ENCODE measurements at places on chromosomes 7 and 10.

DNA sequence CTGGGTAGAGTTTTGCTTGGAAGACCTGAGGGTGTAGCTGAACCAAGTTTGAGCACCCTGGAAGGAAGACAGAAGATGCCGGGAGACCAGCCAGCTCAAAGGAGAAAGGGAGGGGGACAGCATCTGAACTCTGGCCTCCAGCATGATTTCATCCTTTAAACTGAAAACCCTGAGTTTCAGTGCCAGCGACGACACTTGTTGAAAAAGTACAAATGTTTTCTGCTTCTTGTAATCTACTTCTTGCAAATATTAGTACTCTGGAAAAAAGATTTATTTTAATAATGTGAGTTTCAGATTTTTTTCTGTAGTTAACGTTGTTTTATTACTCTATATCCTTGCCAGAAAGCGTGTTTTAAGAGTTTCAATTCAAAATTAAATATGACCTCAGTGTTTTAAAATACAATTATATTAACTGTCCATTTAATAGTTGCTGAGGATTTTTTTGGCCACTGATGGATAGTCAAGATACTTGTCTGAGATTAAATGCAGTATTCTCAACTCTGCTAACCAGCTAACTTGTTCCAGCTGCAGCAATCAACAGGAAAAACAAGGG, 227.7 kb downstream of the MGMT start:
- peak; percentile 4 for DNase-seq

GRCh38 chr10:98269435-98269912, 1.5 kb upstream of the LOXL4 start:
- DNase-seq: peak; percentile 90

DNA sequence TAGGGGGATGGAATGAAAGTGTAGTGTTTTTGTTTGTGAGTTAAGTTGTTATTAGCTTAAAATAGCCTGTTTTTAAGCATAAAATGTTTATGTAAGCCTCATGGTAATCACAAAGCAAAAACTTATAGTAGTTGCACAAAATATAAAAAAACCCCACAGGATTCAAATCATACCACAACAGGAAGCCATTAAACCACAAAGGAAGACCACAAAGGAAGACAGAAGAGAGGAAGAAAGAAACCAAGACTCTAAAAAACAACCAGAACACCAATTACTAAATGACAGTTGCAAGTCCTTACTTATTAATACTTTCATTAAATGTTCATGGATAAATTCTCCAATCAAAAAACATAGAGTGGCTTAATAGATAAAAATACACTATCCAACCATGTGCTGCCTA, 63.6 kb downstream of the ANKRD7 start:
- DNase-seq: no peak

GRCh38 chr7:48759431-48760080, 164.8 kb upstream of the CDC14C start:
- DNase-seq: no peak

DNA sequence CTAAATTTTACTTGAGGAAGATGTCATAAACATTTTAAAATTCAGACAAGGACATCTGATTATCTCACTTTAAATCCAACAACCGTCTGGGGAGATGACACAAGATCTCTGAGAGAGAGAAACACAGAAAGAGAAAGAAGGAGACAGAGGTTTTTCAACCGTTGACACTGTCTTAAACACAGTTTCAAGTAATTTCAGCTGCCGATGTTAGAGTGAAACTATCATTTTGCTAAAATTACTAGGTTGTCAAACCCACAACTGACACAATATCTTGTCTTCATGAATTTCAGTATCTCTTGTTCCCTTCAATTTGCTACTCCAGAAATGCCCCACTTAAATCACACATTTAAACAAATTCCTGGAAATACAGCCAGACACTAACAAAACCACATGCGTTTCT, 174.8 kb downstream of the RAPGEF5 start:
- no peak for DNase-seq

DNA sequence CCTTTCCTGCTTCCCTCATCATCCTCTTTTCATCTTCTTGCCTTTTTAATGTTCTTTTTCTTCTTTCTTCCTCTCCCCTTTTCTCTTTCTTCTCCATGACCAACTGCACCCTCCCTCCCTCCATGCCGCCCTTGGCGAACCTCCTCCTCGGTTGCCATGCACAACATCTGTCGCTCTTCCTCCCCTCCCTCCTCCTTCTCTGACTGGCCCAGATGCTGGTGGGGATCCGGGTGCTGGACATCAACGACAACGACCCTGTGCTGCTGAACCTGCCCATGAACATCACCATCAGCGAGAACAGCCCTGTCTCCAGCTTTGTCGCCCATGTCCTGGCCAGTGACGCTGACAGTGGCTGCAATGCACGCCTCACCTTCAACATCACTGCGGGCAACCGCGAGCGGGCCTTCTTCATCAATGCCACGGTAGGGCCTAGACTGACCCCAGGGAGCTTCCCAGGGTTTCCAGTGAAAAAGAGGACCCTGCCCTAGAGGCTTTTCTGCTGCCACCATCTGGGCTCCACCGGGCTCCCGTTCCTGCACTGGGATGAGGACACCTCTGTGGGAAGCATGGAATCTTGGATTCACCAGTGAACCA, 11.5 kb upstream of the VSIR start:
- DNase-seq: no peak

GRCh38 chr10:34190580-34190979, 624.5 kb downstream of the PARD3 start:
- no peak for DNase-seq

- DNase-seq: peak; percentile 68
Measured at GRCh38 chr10:11472158-11472753, 139.2 kb downstream of the USP6NL start.

DNA sequence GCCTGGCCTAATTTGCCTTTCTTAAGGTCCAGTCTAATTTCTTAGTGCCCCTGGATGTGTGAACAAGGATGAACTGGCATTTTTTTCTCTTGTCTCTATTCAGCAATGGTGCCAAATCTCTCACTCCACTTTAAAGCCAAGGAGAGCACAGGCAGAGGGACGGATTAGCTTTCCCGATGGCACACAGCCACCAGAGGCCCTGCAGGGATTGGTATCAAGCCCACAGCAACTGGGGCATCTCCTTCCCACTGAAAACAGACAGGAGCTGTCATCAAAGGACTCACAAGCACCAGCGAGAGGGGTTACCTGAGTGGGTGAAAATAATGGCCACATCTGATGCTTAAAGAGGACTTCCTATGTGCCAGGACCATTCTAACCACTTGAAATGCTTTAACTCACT, 83.1 kb downstream of the ITIH5 start:
- DNase-seq: no peak

DNA sequence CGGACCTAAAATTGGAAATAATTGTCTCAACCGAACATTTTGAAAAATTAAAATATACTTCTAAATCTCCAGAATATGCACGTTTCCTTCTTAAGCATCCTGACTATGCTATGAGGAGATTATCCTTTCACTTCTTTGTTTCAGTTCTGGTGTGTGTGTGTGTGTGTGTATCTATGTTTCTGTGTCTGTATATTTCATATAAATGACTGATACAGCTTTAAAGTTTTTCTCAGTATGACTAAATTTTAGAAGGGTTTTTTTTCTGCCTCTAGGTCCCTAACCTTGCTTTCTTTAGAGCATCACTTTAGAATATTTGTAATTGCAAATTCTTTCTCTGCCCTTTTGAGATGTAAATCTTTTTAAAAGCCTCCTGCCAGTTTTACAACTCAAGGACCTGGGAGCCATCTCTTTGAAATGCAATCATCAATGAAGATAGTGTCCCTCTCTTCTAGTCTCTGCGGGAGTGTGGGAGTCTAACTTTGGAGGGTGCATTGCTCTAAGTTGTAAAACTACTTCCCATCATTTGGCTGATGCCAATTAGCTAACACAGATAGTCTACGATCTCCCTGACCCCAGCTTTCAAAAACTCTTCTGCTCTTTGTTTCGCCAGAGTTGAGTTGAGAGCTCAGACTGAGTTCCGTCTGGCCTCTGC, 782.0 kb upstream of the ZWINT start:
- no peak for DNase-seq

DNA sequence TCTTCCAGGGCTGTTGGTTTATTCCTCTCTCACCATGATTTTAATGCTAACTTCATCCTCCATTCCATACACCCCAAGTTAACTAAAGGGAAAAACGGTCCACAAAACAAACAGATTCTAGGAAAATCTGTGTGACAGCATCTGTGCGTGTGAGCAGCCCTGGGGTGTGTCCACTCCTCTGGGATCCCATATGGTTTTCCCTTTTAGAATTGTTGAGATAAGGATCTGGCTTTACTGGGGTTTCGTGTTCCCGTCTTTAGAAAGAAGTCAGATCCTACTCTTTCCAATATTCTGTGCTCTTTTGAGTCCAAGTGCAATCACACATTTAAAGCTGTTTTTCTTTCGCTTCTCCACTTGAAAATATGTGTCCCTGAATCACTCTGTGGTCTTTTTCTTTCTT, 257.1 kb downstream of the KLF6 start:
- DNase-seq: peak; percentile 81

DNA sequence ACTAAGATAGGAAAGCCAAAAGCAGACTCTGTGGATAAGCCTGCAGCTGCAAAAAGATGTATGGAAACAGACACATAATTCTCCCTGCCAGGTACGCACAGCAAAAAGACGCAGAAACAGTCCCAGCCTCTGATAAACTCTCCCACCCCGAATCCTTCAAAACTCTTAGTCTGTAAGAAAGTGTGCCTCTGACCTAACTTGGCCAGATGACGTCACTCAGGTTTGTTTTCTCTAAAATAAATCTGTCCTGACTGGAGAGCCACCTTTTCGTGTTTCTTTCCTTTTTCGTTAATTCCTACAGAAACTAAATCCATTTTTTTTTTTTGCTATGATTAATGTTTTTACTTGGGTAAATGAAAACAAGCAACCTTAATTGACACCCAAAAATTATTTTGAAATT, 793.8 kb downstream of the SORCS1 start:
- no peak for DNase-seq

DNA sequence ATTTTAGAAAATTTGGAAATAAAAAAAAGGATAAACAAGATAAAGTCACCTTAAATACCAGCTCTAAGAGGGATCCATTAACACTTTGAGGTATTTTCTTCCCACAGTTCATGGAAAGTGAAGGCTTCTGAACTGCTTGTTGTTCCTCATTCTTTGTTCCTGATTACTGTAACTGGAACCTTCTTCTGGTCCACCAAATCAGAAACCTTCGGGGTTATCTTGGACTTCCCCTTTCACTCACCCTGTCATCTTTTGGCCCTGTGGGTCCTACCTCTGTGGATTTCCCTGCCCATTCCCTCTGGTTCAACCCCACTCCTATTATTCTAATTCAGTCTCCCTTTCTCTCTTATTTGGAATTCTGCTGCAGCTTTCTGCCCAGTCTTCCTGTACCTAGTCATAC, 116.5 kb upstream of the PRPS1L1 start:
- no peak for DNase-seq

- DNase-seq: peak; percentile 88
Measured at GRCh38 chr10:110137142-110137545, 70.3 kb upstream of the MXI1 start.

- peak; percentile 64 for DNase-seq
Measured at GRCh38 chr7:85184599-85185423, 2.0 kb downstream of the SEMA3D start.

DNA sequence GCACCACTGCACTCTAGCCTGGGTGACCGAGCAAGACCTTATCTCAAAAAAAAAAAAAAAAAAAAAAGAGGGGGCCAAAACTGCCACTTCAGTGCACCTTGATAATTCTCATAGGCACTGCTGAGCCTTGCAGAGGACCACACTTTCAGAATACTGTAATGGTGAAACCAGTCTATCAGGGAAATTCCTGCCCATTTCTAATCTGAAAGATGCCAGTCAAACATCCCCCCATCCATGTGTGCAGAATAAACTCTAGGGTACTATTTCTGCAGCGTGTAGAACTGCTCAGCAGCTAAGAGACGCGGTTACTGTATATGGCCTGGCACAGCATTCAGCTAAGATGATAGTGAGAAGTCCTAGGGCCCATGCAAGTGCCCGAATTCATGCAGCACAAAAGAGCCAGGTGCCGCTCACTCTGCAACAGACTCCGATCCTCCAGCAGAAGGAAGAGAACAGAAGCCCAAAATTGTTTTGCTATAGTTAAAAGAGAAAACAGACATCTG, 286.8 kb upstream of the KLF14 start:
- DNase-seq: no peak

- peak; percentile 79 for DNase-seq
Measured at GRCh38 chr10:123945325-123945920, 53.8 kb upstream of the CPXM2 start.

- DNase-seq: no peak
Measured at GRCh38 chr7:95267754-95268153, 56.6 kb downstream of the PON1 start.

GRCh38 chr10:97069026-97069425, 116.7 kb downstream of the SLIT1 start:
- no peak for DNase-seq

- DNase-seq: no peak
Measured at GRCh38 chr10:24041034-24041433, 167.9 kb upstream of the KIAA1217 start.

GRCh38 chr10:117266400-117266799, 25.5 kb downstream of the SLC18A2 start:
- DNase-seq: no peak

- DNase-seq: no peak
Measured at GRCh38 chr7:27863880-27864279, 123.9 kb downstream of the TAX1BP1 start.

GRCh38 chr7:93258661-93259060, 26.5 kb downstream of the VPS50 start:
- DNase-seq: no peak

GRCh38 chr10:76333326-76333725, 901.9 kb downstream of the LRMDA start:
- no peak for DNase-seq

DNA sequence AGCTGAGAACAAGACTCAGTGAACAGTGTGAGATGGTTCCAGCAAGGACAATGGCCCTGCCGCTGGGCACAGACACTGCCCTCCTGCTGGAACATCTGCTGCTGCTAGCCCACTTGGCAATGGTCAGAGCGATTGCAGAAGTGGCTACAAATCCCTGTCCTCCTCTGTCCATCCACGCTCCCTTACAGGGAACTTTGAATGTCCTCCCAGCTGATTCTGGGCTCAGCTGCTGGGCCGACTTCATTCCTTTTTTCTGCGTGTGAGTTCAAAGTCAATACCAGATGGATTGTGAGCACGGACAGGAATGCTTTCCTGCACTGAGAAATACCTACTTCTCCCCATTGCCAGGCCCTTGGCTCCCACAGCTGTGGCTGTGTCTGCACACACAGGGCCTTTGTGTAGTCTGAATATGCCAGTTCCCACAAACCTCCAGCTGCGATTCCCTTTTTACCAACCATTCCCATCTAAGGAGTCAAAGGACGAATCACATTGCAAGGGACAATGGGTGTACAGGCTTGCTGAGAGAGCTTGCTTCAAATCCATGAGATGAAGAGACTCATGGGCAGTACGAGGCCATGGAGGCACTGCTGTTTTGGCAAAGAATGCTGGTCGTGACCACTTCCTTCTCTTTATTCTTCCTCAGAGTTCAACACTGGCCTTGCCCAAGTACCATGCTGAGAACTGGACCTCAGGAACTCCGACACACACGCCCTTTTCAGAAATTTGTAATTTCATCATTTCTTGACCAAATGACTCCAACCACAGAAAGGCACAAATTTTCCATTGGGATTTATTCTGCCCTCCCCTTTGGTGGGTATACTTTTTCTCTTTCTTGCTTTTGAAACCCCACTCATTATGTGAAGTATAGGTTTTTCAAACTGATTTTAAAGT, 44.2 kb downstream of the BPGM start:
- DNase-seq: peak; percentile 39

- DNase-seq: no peak
Measured at GRCh38 chr7:118046086-118046485, 137.9 kb upstream of the LSM8 start.
